ENCODE measurements at places on chromosomes 7 and 10.
A peak's percentile ranks its signal among the peaks of the same experiment; 100 is the strongest.

DNA sequence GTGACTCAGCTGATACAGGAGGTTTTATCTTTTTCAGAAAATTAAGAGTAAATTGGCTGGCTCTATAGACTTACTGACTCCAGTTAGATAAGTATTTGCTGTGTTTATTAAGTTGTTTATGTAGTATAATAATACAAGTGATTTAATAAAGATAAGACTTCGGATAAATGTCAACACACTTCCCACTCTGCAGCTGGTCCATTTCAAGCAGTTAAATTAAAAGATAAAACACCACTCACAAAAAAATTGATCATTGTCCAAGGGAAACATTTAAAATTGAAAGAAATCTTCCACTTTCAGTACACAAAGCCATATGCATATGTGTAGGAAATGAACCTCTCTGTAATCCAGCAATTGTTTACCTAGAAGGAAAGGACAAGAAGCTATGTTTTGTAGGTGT is 106.1 kb upstream of the SP8 start:
- peak; percentile 36 for DNase-seq

- no peak for DNase-seq
Observed at GRCh38 chr7:18845700-18846099, 271.7 kb downstream of the TWIST1 start.

DNA sequence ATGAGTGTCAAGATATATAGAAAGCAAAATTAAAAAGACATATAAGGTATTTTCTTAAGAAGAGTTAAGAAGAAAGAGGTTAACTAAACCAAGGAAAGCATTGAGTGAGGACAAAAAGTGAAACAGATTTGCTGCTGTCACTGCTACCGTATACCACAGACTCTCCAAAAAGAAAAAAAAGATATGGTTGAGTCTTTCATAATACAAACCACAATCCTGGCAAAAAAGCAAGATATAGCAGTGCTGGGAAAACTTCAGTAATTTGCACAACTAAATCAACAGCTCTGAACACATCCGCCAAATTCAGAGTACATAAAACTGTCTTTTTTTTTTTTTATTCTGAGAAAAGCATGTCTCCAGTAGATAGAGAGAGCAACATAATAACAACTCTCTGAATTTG is 114.7 kb downstream of the ETV1 start:
- DNase-seq = no peak

DNA sequence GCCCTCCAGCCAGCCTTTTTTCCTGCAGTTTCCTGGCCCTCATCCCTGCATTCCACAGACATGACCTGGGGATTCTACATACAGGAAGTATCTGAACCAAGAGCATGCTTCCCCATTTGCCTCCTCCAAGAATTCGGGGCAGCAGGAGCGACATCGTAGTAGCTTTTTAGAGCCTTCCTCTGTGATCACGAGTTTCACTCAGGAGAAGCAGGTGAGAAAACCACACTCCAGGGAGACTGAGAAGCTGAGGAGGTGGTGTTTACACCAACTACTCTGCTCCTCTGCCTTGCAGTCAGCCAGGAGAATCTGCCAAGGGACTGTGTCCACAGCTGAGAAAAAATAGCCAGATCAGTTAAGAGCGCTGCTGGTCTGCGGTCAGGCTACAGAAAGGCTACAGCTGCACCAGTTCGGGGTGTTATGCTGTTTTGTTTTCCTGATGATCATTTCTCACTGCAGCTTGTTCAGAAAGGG is 54.1 kb downstream of the HSPA12A start:
- DNase-seq = no peak

DNA sequence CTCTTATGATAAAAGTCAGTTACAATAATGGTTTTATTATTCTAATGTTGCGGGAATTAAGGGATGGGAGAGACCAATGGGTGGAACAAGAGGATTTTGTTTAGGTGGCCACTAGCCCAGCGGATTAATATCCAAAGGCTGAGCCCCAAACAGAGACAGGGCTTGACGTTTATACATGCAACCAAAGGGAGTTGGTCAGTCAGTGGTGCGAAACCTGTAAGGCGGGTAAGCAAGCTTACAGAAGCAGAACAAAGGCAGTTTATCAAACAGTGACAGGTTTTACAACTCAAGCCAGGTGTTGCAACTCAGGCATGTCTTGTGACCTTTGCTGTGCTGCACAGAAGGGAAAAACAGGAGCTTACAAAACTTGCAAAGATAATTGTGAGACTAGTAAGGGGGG is 622.9 kb upstream of the MBL2 start:
- DNase-seq = no peak
